Anterior cingulate cortex (tissue), 58 donors: ENCODE measurements at places on chromosomes 12 and 14.
A peak's percentile ranks its signal among the peaks of the same experiment; 100 is the strongest.

GRCh38 chr14:79056879-79057278 is 886.7 kb downstream of the NRXN3 start:
- DNase-seq: no peak

GRCh38 chr14:32509632-32510187 is 180.6 kb downstream of the AKAP6 start:
- DNase-seq: peak; percentile 76

GRCh38 chr12:4005851-4006430 is 132.7 kb upstream of the PARP11 start:
- no peak for DNase-seq

- DNase-seq: no peak
Observed at GRCh38 chr12:27462151-27462694, 15.7 kb downstream of the SMCO2 start.

- no peak for DNase-seq
Observed at GRCh38 chr12:123659996-123660727, 10.8 kb upstream of the TCTN2 start.

GRCh38 chr12:112450725-112451124 is 32.0 kb downstream of the PTPN11 start:
- no peak for DNase-seq
